ENCODE measurements at places on chromosomes 12 and 14.
A peak's percentile ranks its signal among the peaks of the same experiment; 100 is the strongest.

DNA sequence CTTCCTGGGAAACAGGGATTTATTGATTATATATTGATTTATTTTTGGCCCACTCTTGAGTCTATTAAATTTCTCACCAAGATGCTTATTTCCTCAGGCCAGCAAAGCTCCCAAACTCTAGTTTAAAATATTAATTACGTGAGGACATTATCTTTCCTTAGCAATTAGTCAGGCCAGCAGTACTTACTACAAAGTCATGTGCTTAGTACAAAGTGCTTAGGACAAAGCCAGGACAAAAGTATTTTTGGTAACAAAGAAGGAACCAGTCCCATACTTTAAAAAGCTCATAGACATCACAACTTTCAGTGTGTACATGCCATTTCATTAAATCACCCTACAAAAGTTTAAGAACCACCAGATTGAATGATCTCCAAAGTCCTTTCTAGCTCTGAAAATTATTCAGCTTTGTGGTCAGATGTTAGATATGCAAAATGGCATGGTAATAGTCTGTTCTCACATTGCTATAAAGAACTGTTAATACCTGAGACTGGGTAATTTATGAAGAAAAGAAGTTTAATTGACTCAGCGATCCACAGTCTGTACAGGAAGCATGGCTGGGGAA is 94.7 kb upstream of the PWP1 start:
- DNase-seq: no peak

DNA sequence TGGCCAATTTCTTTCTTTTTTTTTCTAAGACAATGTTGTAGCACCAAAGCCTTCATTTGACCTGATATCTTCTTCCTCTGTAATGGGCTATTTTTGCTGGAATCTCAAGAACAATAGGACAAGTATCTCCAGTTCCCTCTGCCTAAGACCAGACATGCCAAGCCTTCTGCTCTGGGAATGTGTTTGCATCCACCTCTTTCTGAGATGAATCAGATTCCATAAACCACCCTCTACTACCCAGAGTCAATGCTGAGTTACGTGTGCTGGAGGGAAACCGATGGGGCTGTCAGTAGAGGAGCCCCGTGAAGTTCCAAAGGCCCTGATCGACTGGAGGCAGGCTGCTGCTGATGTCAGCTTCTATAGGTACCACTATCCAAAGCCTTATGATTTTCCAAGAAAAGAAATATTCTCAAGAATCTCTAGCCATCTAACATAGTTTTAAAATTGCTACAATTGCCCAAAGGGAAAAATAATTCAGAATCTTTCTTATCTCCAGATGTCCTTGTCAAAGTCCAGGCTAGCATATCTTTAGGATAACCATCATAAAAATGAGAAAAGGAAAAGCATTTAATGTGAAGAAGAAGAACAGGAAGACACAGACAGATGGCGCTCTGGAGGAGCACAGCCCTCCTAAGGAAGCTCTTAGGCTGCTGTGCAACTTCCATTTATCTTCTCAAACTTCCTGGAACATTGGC is 101.9 kb downstream of the SLC8A3 start:
- peak; percentile 37 for DNase-seq

GRCh38 chr14:24394275-24394674 is 4.5 kb upstream of the NYNRIN start:
- DNase-seq: no peak

- DNase-seq: no peak
Measured at GRCh38 chr12:69527506-69528272, 57.5 kb downstream of the FRS2 start.

DNA sequence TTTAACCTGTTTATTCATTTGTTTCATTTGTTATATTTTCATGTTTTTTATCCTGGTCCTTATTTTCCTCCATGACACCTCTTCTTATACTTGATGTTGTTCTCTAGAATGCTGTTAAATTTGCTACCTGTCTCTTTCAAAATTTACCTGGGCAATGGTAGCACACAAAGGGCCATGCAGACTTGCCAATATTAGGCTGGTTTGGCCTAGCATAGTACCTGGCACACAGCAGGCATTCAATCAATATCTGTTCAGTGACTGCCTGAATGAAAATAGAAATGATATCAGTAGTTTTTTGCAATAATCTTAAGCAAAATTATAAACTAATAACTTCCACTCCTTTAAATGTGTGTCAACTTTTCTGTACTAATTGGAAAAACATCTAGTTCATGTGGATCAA is 325.1 kb downstream of the APAF1 start:
- no peak for DNase-seq

DNA sequence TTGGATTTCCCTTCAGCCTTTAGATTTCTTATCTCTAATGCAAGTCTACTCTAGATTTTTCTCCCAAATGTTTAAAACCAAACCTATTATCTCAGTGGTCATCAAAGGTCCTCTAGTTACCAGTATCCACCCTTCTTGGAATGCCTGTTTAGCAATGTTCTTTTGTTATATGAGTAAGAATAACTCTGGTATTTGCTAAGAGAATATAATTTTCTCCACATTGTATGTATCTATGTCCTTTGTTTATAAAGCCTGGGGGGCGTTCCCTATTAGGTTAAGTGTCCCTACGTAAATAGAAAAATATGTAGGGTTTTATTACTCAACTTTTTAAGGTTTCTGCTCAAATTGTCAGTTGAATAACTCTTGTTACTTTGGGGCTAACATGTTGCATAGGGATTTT is 27.3 kb downstream of the PPM1A start:
- no peak for DNase-seq

DNA sequence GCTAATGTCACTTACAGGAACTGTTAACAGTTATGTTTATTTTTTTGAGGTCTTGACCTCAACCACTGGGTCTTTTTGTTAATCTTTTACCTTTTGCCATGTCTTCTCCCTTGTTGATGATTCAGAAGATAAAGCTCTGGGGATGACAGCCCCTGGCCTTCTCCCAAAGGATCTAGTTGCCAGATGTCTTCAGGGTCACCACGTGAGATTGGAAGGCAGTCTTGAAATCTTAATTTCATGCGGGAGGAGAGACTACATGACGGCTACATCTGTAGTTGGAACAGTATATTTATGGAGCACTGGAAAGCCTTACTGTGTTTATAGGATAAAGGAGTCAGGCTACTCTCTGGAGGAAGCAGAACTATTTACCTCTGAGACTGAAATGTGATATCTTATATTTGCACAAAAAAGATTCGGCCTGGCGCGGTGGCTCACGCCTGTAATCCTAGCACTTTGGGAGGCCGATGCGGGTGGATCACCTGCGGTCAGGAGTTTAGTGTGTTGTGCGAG is 5.6 kb downstream of the MLEC start:
- no peak for DNase-seq

GRCh38 chr12:92442782-92443181 is 260.0 kb upstream of the PLEKHG7 start:
- DNase-seq: no peak

DNA sequence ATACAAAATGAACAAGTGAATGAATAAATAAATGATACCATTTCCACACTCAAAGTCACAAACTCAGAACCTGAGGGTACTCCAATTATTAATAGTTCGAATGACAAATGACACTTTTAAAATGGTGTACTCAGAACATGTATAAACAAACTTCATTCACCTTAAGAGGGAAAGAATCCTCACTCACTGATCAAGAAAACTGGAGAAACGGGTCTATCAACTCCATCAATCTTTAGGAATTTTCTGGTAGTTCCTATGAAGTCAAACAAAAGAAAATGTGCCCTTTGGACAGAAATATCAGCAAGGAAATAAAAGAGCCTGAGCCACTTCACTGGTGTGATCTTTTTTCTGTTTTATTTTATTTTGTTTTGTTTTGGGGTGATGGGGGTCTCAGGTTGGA is 5.2 kb upstream of the NRDE2 start:
- DNase-seq: no peak

DNA sequence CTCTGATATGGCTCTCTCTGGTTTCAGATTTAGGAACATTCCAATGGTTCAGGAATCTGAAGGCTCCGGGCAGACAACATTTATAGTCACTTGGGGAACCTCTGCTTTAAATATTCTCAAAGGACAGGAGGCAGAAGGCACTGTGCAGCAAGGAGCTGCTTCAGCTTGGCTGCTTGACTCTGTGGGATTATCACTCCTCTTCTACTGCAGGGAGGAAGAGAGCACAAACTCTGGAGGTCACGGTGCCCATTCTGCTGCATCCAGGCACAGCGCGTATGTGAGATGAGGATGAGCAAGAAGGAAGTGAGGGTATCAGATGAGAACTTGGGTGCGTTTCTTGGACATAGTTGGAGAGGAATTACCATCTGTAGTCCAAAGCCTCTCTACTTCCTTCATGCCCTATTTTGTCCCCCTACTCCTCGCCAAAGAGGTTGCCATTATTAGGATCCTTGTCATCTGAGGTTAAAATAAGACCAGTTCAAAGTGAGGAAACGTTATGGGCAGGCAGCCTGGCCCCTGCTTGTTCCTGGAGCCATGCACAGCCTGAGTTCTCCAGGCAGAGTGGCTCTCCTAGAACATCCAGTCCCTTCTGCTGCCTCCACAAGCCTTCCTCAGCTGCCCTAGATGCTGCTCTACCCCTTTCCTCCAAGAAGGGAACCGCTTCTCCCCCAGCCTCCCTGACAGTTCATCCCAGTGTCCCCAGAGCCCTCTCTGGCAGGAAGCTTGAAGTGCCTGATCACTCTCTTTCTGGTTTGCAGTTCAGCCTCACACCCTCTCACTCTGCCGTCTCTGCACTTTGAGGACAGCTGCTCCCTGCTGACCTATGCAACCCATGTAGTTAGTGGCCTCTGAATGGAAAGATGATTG is 12.5 kb downstream of the FGF6 start:
- DNase-seq: no peak

DNA sequence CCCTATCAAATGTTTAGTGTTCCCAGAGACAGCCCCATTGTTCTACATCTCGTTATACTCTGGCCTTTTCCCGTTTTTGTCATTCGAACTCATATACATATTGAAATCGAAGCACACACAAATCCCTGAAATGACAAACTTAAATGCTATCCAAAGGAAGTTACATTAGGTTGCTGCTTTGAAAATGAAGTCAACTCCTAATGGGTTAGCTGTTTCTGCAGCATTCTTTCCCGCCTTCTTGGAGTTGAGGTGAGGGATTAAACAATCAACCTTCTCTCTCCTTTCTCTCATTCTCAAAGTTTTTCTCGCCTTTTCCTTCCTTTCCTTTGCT is 642 bp upstream of the PHC1 start:
- no peak for DNase-seq

DNA sequence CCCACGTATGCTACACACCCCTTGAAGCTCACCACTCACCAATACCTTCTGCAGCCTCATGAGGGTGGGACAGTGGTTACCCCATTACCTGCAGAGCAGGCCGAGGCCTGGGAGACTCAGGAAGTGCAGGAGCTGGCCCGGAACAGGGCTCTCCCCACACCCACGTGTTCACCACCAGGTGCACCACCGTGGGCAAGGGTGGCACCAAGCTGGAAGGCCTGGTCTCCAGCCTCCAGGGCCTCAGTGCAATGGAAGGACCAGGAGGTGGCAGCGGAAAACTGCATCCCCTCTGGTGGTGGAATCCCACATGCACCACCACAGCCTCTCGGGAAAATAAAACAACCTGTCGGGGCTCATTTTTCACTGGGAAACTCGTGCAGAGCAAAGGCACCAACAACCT is 36.4 kb downstream of the ITPK1 start:
- DNase-seq: no peak

All from HEK293T (cell line).